ENCODE measurements at places on chromosomes 11 and 22.

GRCh38 chr11:19185516-19186052 is 16.2 kb downstream of the CSRP3 start:
- DNase-seq: no peak

- no peak for DNase-seq
These were observed 79.6 kb upstream of the OR5AK2 start for GRCh38 chr11:56909080-56909479.

GRCh38 chr22:44047891-44048301 is 23.8 kb downstream of the PARVB start:
- DNase-seq: no peak

GRCh38 chr22:44209343-44209742 is 28.6 kb downstream of the PARVG start:
- no peak for DNase-seq

- no peak for DNase-seq
These were observed at the start of gene DCHS1 for GRCh38 chr11:6655790-6656583. TSS of gene DCHS1 (minus strand) at chr11:6655809. CDS start at chr11:6641613, 14,196 bp downstream.
